SJCRH30 (cell line): ENCODE measurements at places on chromosomes 1 and 21.

GRCh38 chr1:110040548-110040947 lies 6.1 kb downstream of the STRIP1 start:
- no peak for DNase-seq

GRCh38 chr1:228547464-228547792 lies 60.2 kb downstream of the RNF187 start:
- no peak for DNase-seq

DNA sequence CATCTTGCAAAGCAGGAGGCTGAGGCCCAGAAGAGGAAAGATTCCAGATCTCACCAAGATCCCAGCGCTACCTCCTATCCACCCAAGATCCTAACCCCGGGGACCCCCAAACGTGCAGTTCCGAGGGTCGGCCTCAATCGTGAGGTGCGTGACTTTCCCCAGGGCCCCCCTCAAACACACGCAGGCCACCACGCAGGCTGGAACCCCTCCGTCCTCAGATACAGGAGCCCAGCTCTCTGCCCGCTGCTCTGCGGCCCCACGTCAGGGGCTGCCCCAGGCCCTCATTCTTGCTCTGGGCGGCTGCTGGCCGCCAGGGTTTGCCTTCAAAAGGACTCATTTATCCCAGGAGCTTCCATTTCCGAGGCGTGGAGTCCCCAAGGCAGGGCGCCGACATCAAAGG lies 39.9 kb downstream of the KRTAP10-1 start:
- DNase-seq, result no peak

DNA sequence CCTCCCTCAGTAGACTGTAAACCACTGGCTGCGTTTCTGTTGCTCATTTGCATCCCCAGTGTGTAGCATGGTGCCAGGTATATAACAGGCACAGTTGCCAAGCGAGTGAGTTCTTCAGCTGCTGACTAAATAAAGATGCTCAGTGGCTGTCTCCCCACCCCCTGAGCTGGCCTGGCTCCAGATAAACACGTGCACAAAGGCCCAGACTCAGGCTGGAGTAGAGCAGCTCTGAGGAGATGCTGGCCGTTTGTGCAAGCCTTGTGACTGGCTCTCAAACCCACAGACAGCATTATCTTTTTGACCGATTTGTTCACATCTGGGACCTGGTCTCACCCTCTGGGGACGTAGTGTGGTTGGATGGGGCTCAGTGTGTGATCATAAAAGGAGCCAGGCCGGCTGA lies 7.1 kb downstream of the CHRNB2 start:
- peak; percentile 60 for DNase-seq

DNA sequence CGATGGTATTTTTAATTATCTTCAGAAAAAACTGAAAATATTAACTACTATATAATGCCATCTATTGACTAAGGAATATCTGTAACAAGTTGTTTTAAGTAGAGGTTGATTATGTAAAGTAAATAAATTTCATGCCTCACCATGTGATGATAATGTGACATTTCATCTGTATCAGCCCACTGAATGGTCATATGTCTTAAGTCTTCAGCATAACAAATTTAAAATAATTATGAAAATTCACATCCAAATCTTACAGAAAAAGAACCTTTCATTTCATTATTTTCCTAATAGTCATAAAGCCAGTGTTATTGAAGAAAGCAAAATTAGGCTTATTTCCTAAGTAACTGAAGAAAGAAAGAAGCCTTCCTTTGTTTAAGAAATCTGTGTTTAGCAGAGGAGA lies 72.6 kb downstream of the ITGB3BP start:
- DNase-seq, result no peak

DNA sequence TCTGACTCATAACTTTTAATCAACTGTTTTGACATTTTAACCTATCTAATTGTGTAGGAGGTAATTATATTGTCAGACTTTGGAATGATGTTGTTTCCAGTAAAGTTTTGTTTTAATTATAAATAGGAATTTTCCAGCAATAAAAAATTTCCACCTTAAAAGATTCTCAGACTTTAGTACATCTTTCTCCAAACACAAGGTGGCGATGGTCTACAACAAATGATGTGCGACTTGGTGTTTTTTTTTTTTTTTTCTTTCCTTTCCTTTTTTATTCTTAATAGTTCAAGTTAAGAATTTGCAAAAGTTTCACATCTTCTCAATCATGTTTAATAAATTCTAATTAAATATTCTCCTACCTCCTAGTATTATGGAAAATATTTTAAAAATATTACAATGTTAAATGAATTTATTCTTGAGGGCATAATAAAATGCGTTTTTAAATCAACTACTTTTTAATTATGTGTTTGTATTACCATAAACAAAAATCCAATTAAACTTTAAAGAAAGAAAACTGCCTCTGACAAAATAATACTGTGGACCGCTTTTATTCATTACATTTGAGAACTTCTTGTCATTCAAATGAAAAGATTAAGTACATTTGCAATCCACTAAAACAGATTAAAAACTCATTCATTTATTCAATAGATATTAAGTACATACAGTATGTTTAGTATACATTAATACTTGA lies 4.4 kb upstream of the ADAMTS1 start:
- DNase-seq, result peak; percentile 62

- no peak for DNase-seq
Observed at GRCh38 chr1:226979517-226980121, 39.5 kb downstream of the COQ8A start.
